Foreskin keratinocyte (primary cell): ENCODE measurements at places on chromosomes 13 and 19. TPM values are rescaled to one million over a fixed set of nuclear protein-coding genes. Genes with fewer than 3 reads are reported as not detected.

Gene FGF22
- total RNA-seq: not detected in 2 replicates

Gene ACP5
- total RNA-seq: 13.2 and 14.5 TPM in 2 replicates

Gene LGALS7
- total RNA-seq: 6.6 and 11.2 TPM in 2 replicates

Gene FARP1
- total RNA-seq: 21.5 and 25.0 TPM in 2 replicates

Gene COX6B2
- total RNA-seq: 0.92 and 2.4 TPM in 2 replicates

Gene ZNF132
- total RNA-seq: 5.6 and 5.8 TPM in 2 replicates

Gene FAM216B
- total RNA-seq: not detected in 2 replicates

Gene SIGLEC12
- not detected in 2 replicates for total RNA-seq

Gene ZNF724
- 11.4 and 13.2 TPM in 2 replicates for total RNA-seq
